H9 (cell line): ENCODE measurements at places on chromosomes 1 and 21.

DNA sequence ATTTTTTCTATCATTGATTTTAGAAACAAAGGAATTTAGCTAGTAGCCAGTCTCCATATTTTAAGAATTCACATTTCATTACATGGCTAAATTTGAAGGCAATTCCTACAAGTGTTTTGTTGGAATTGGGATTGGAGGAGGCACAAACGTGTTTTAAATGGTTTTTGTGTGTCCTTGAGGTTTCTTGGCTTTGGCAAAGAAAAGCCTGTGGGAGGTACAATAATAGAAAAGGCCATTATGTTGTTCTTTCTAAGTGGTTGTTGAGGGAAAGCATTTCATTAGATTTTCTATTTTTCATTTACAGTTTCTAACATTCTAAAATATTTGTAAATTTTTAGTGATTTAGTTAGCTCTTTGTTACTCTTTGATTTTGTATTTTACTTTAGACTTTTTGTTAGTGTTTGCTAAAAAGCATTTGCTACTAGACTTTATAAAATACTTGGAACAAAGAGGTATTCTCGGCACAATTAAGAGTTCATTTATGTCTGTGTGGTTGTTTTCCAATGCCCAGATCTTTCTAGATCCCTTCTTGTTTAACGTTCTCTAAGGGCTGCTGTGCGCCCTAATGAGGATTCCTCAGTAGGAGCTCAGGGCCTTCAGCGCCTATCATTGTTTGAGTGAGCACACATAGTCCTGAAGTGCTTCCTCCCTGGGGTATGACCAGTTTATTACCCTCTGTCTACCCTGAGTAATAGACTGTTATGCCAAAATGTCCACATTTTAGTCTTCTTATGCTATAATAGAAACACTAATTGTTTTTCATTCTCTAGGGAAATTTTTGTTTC lies 70.0 kb upstream of the KIAA1614 start:
- no peak overlapping the region for H3K4me3 ChIP-seq
- H3K27me3 ChIP-seq: no peaks in the 10 kb centered on the region
- DNase-seq: no peak
- no peaks in the 10 kb centered on the region for H3K4me1 ChIP-seq
- H3K36me3 ChIP-seq: peaks cover 2% of the 10 kb centered on the region; the same call in 1 of the 2 replicates

DNA sequence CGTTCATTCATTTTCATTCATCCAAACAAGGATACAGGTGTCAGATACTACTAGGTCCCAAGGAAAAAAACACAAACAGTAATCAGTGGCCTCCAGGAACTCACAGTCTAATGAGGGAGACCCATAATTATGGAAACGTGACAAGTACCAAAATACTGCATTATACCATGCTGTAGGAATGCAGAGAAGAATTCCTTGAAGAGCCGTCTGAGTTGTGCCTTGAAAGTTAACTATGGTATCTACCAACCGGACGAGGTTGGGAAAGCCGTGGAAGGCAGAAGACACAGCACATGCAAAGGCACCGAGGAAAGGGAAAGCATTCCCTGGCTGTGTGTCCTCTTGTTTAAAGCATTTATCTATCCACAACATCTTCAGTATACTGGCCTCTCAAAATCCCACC lies 206.0 kb downstream of the DAB1 start:
- H3K27ac ChIP-seq: no peak overlapping the region
- H3K4me1 ChIP-seq: peaks cover 5% of the 10 kb centered on the region
- H3K4me3 ChIP-seq: no peak overlapping the region
- no peak for DNase-seq
- no peaks in the 10 kb centered on the region for H3K27me3 ChIP-seq
- H3K36me3 ChIP-seq: no peaks in the 10 kb centered on the region

DNA sequence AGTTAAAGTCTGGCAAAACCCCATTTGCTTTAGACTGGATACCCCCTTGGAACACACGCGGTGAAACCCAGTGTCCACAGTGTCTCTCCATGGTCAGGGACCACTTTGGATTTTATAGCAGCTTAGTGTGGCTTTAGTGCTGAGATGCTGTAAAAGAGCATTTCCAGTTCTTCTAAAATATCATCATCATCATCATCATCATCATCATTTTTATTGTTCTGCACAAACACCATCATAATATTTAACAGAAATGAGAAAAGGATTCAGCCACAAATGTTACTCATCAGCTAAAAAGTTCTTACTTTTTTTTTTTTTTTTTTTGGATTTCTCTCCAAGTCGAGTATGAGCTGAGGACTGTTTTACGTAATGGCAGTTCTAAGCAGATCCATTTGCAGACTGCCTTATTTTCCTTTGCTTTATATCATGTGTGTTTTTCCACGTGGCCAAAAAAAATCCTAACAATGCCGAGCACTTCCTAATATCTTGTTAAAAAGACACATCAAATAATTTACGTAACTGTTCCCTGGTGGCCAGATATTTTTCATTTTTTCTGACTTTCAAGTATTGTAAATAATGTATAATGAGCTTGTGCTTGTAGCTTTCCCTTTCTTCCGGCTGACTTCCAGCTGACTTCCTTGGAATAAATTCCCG lies 62.8 kb downstream of the EVA1C start:
- H3K4me3 ChIP-seq: no peak overlapping the region
- H3K36me3 ChIP-seq: no peaks in the 10 kb centered on the region
- H3K27me3 ChIP-seq: no peaks in the 10 kb centered on the region
- H3K4me1 ChIP-seq: no peaks in the 10 kb centered on the region
- no peak overlapping the region for H3K27ac ChIP-seq
- no peak for DNase-seq

- H3K27me3 ChIP-seq: no peaks in the 10 kb centered on the region
- H3K4me1 ChIP-seq: no peaks in the 10 kb centered on the region
- no peaks in the 10 kb centered on the region for H3K36me3 ChIP-seq
- H3K27ac ChIP-seq: no peak overlapping the region
Measured at GRCh38 chr1:211527888-211528287, 35.9 kb upstream of the RD3 start.

DNA sequence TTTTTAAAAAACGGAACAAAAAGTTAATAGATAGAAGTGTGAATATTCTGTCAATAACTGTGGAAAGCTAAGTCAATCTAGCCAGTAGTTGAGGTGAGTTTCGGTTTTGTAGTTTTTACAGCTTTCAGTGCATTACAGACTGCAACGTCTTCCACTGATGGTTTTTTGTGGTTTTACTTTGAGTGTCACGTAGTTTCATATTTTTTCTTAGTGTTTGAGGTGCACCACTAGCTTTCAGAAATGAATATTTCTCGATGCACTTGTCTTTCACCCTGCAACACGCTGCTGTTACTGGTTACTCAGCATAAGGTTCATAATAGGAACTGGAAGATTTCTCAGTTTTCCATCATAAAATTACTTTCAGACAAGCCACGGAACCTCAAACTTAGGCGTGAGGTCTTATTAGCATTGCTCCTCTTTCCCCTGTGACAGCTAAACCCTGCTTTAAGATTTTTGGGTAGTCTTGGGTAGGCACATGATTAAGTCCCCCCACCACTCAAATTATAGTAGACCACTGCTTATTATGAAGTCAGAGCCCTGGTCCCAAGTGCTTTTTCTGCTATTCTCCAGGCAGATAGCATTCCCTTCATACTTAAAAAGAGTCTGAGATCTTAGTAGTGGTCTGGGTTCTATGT lies 1412.7 kb downstream of the KCNT2 start:
- DNase-seq: no peak
- H3K36me3 ChIP-seq: no peaks in the 10 kb centered on the region
- 0 out of 2 replicates have a peak, but pooled peaks cover 2% of the 10 kb centered on the region for H3K4me1 ChIP-seq
- no peak overlapping the region for H3K27ac ChIP-seq

- H3K27ac ChIP-seq: no peak overlapping the region
- H3K27me3 ChIP-seq: no peaks in the 10 kb centered on the region
- H3K4me1 ChIP-seq: no peaks in the 10 kb centered on the region; the same call in 1 of the 2 replicates
- H3K36me3 ChIP-seq: no peaks in the 10 kb centered on the region
- no peak overlapping the region for H3K4me3 ChIP-seq
- no peak for DNase-seq
Measured at GRCh38 chr1:54456361-54456760, 50.2 kb upstream of the SSBP3 start.

- H3K27ac ChIP-seq: no peak overlapping the region
- no peaks in the 10 kb centered on the region for H3K4me1 ChIP-seq
- no peak for DNase-seq
- peak overlapping the region; percentile 97 for H3K4me3 ChIP-seq
Measured at GRCh38 chr1:93878501-93878888, 511 bp downstream of the DNTTIP2 start.

DNA sequence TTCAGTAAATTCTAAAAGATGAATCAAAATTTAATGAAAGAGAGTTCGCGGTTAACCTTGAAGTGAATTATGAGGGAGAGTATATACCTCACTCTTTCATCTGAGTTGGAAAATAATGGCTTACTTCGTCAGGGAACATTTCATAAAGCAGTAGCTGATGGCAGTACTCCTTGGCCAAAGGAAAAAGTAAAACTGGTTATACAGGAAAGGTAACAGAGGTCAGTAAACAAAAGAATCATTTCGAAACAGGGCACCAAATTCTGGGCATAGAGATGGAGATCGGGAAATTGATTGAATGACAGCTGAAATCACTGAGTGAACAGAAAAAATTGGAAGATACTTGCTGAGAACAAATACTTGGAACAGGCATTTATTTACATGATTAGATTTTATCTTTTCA lies 199.0 kb downstream of the OLFM3 start:
- DNase-seq: no peak
- H3K4me3 ChIP-seq: no peak overlapping the region
- no peak overlapping the region for H3K27ac ChIP-seq
- H3K27me3 ChIP-seq: no peaks in the 10 kb centered on the region
- H3K4me1 ChIP-seq: no peaks in the 10 kb centered on the region

DNA sequence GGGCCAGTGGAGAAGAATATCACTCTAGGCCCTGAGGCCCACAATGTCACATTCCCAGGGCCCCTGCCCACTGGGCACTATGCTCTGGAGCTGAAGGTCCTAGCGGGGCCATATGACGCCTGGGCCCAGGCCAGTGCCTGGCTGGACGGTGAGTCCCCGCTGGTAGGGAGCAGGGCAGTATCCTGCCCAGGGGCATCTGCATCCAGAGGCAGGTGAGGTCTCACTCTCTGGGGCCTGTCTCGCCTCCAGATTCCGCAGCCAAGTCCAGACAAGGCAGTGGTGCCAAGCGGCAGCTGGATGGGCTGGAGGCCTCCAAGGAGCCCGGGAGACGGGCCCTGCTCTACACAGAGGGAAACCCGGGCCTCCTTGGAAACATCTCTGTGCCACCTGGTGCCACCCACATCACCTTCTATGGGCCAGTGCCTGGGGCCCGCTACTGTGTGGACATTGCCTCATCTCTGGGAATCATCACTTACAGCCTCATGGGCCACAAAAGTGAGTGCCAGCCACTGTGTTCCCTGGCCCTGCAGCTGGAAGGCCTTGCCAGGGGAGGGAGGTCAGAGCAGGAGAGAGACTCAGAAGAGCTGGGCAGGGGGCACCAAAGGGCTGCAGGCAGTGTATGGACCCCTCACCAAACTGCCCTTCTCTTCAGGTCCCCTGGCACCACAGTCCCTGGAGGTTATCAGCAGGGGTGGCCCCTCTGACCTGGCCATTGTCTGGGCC lies 11.1 kb upstream of the PTPN7 start:
- H3K4me1 ChIP-seq: no peaks in the 10 kb centered on the region
- no peak overlapping the region for H3K4me3 ChIP-seq

DNA sequence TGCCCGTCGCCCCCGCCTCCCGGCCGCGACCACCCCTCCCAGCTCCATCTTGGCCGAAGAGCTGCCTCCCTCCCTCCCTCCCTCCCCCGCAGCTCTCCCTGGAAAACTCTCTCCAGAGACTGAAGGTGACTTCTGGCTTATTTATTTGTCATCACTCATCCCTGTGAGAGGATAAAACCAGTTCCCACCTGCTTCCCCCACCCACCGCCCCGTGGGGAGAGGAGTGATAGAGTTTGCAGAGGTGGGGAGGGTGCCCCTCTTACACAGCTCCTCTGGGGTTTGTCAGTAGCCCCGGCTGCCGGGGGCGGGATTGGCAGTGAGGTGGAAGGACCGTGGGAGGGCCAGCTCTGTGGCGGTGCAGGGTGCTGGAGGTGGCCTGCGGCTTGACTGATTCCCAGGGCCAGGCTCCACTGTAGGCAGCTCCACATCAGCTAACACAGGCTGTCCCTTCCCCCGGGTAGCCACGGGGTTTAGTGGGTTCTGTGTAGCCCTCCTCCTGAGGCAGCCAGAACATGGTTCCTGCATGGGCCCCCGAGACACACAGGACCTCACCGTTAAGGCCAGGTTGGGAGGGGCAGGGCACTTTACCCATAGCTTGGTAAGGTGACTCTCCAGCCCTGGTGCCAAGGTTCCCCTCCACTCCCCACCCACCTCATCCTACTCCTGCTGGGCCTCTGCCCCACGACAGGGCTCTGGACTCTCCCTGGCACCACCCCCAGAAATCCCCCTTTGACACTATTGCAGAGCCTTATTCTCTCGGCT lies 62.2 kb downstream of the ELK4 start:
- peak overlapping the region; percentile 50 for H3K4me3 ChIP-seq
- H3K27me3 ChIP-seq: peaks cover 21% of the 10 kb centered on the region; the same call in 1 of the 2 replicates
- H3K27ac ChIP-seq: no peak overlapping the region
- no peak for DNase-seq

DNA sequence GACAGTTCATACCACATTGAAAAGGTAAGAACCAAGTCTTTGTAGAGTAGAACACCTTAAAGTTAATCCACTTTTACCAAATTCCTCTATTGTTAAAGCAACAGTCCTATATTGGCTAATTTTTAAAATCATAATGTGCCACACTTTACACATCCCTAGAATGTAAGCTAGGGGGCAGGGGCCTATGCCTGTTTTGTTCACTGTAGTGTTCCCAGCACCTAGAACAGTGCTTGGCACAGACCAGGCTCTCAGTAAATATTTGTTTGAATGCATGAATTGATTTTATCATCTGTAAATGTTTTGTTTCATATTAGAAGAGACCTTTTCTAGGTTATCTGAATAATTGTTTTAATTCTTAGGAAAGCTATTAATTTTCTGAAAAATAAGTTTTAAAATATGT lies 9.1 kb downstream of the SMAP2 start:
- no peaks in the 10 kb centered on the region for H3K4me1 ChIP-seq
- H3K4me3 ChIP-seq: no peak overlapping the region
- no peaks in the 10 kb centered on the region for H3K27me3 ChIP-seq
- DNase-seq: no peak
- H3K36me3 ChIP-seq: peaks cover 2% of the 10 kb centered on the region; the same call in 2 of the 3 replicates

GRCh38 chr1:29393451-29393826 lies 157.1 kb downstream of the PTPRU start:
- no peaks in the 10 kb centered on the region for H3K4me1 ChIP-seq
- no peak overlapping the region for H3K27ac ChIP-seq
- no peaks in the 10 kb centered on the region for H3K27me3 ChIP-seq
- H3K4me3 ChIP-seq: no peak overlapping the region
- no peak for DNase-seq

DNA sequence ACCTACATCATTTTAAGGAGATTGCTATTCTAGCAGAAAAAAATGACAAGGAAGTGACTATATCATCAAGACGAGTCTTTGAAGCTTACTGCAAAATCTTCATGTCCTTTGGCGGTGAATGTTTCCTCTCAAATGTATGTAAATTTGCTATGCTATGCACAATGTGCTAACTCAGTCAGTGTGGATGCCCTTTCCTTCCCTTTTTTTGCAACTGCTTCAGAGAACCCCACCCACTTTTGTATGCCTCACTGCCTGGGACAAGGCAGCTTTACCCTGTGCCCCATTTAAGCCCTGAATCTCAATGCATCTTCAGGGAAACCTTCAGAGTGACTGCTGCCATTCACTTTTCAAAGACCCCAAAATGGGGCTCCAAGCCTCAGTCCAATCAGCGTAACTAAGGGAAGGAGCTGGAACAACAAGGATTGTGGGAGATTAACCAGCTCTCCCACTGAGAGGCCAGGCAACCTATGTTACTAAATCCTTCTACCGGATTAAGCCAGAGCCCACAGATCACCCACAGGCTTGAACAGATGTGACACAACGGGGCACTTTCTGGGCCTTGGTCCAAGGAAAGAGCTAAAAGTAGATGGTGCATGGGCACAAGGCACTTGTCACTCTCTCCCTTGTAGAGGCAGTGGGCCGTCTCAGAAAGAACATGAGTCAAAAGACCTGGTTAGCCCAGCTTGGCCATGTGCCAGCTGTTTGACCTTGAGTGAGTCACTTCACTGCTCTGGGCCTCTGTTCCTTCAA lies 154.4 kb downstream of the PLPP3 start:
- no peak overlapping the region for H3K4me3 ChIP-seq
- H3K27me3 ChIP-seq: no peaks in the 10 kb centered on the region
- DNase-seq: no peak
